ENCODE measurements at places on chromosomes 3 and 15.

DNA sequence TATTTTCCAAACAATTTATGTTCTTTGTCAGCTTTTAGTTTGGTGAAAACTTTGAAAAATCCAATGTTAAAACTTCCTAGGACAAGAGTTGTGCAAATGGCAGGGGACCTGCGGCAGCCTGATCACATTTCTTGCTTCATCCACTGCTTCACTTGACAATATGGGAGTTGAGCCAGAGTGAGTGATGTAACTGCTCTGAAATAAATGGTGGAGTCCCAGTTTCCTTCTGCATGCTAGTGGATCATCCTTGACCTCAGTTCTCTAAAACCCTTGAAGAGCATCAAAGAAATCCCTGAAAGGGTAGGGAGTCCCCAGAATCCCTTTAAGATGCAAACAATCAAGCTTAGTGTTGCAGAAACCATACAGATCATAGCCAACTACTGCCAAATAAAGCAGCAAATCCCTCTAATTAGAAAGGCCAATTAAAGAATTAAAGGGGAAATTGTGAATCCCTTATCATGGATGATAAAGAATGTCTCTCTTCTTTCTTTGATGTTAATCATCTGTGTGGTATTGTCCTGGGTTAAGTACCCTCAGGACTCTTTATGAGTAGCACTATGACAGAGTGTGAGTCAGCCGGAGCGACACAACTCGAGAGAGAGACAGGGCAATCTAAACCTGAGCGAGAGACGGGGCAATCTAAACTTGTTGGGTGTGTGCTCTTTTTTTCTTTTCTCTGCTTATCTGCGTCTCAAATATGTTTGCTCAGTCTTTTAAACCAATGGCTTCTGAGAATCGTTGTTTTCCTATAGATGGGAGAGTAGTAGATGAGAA is 41.8 kb upstream of the GAP43 start:
- DNase-seq: no peak

GRCh38 chr3:67381667-67382272 is 272.6 kb downstream of the SUCLG2 start:
- no peak for DNase-seq

DNA sequence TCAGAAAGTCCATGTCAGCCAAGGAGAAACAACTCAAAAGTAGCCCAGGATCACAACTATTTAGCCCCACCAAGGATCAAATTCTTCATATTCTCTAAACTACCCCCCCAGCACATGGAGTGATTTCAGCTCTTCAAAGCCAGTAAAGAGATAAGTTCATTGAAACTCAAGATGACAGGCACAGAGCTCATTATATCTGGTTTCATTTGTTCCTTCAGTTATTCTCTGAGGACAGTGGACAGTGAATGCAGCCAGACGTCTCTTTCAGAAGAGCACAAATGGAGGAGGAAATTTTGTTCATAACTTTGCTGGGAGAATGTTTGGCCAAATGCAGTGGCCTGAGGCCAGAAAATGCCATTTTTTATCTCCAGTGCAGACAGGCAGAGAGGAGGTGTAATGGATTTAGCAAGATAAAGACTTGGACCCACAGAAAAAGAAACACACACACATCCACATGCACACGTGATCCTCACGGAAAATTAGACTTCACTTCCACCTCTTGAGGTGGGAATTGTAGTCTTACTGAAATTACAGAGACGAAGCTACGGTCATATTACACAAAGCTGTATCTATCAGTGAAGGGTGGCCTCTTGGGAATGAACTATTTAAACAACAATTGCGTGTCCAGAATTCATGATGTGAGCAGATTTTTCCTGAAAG is 64.6 kb downstream of the HES1 start:
- no peak for DNase-seq

DNA sequence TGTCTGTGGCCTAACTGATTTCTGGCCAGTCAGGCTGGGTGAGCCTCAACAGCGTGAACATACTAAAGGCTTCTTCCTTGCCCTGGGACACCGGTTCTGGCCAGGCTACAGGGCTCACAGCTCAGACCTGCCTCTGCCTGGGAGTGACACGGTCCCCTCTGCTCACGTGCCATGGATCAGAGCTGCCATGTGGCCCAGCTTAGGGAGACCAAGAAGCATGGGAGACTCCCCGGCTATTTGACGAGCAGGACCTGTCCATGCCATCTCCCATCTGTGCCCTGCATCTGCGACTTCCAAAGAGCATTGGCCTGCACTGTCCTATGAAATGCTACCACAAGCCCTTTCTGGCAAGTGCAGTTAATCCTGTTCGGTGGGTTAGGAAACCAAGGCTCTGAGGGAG is 57.4 kb downstream of the APBA2 start:
- DNase-seq: peak; percentile 61

- DNase-seq: no peak
Observed at GRCh38 chr3:159443266-159443665, 545.4 kb upstream of the IL12A start.

DNA sequence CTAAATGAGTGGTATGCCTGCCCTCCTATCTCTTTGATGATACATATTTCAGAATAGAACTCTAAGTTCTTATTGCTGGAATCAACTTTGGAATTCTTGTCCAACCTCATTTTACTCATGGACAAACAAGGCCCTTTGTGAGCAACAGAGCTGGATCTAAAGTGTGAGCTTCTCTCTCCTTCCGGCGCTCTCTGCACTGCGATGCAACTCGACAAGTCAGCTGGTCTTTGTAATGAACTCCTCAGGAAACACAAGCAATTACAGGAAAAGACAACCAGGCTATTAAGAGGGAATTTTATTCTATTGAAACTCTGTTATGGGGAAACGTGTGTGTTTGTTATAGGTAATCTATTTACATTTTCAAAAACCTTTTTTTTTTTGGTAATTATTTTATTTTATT is 20.3 kb upstream of the NRROS start:
- DNase-seq: no peak

- no peak for DNase-seq
Observed at GRCh38 chr15:66253418-66254088, at the start of gene MEGF11. Gene MEGF11 (minus strand): TSS chr15:66253750. CDS start chr15:66128403, 125,347 bp downstream.

- DNase-seq: no peak
Observed at GRCh38 chr15:85625856-85626255, 168.9 kb downstream of the KLHL25 start.

GRCh38 chr3:35223632-35224394 is 415.5 kb upstream of the ARPP21 start:
- no peak for DNase-seq
